ENCODE measurements at places on chromosomes 12 and 14.

DNA sequence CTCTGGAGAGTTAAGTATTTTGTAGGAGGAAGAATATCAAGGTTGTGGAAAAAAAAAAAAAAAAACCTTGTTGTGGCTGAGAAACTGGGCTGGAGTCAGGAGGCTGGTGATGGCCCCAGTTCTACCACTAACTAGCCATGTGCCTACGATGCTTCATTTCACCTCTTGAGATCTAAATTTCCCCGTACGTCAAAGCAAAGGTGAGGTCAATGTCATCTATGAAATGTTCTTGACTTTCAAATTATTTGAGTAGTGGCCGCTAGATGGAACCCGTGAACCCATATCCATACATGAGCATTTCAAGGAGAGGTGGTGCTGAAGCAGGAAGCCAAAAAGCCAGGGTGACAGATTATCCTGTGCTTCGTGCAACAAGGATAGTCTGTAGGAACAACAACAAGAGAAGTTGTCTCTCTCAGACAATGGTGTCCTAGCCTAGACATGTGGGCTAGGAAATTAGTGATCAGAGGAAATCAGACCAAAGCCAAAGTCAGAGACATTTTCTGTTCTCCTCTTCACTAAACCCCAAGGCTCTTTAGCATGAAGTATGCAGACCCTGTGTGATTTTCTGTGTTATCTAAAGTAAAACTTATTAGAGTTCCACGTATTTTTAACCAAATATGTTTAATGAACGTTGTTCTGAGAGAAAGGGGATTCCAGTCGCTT is 95.5 kb upstream of the ETV6 start:
- DNase-seq = no peak

GRCh38 chr12:3704512-3705353 is 48.2 kb downstream of the CRACR2A start:
- DNase-seq = no peak

DNA sequence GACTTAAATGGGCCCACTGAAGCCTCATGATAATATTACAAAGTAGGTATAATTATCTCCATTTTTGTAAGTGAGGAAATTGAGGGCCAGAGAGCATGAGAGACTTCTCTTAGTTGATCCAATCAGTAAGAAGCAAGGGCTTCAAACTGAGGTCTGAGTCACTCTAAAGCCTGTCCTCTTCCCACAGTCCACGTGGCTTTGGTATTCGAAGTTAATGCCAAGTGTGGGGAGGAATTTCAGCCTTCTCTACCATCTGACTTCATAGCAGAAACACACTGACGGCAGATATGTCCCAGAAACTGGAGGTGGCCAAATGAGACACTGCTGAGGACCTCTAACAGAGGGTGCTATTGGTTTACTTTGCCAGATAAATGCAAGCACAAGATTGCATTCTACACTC is 114.4 kb upstream of the OVCH1 start:
- DNase-seq = no peak

- no peak for DNase-seq
These were observed 24.3 kb downstream of the SYNDIG1L start for GRCh38 chr14:74401504-74402241.

DNA sequence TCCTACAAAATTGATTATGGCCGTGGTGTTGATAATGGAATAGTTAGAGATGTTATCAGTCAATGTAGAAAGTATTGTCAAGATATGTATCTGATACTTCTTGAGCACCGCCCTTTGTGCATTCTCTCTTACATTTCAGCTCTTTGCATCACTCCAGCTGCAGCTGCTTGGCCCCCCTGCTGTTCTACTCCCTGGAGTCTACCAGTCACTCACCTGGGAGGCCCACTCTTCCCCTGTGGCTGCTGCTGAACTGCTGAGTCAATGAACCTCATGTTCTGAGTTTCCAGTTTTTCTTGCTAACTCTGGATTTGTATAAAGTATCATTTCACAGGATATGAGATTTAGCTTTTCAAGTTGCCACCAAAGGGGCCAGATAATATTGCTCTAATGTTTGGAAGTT is 312.8 kb upstream of the SLC16A7 start:
- no peak for DNase-seq

- DNase-seq = no peak
These were observed 4.6 kb downstream of the BTG1 start for GRCh38 chr12:92140896-92141536.

- DNase-seq = no peak
These were observed 39.2 kb downstream of the ZFP36L1 start for GRCh38 chr14:68753690-68754089.

- DNase-seq = no peak
These were observed 15.4 kb upstream of the SMCO2 start for GRCh38 chr12:27431185-27431584.

DNA sequence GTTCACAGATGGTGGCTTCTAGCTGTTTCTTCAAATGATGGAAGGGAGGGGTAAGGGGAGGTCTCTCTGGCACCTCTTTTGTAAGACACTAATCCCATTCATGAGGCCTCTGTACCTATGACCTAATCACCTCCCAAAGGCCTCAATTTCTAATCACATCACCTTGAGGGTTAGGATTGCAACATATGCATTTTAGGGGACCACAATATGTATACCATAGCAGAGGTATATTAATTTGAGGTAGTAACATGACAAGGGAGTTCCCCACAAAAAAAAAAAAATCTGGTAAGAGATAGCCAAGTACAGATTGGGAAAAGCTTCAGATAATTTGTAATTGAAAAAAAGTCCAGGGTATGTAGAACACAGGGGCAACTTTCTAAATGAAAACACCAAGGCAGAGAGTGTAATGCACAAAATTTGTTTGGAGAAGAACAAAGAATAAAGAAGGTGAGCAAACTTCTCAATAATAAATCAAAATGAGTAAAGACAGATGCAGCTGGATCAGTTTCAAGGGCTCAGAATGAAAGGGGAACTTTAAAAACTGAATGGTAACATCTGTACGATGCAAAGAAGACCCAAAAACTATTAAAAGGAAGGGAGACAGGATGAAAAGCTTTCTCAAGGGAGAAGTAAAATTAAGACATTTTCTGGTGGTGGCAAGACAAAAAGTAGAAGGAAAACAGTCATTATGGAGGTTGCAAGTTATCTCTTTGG is 125.5 kb upstream of the DCN start:
- DNase-seq = no peak

DNA sequence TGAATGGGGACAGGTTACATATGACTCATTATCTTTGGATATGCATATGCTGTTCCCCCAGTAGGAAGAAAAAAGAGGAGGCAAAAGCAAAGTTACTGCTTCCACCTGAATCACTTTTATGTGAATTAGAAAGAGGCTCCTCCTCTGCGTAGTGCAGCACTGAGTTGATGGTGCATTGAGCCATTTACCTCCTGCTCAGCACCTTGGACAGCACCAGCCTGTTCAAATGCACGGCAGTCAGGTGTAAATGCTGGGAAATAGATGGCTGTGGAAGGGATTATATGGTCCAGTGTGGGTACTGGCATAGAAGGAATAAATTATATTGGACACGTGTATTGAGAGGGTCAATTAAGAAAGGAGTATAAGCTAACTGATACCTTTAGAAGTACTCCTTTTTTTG is 541.9 kb upstream of the SEL1L start:
- peak; percentile 44 for DNase-seq

DNA sequence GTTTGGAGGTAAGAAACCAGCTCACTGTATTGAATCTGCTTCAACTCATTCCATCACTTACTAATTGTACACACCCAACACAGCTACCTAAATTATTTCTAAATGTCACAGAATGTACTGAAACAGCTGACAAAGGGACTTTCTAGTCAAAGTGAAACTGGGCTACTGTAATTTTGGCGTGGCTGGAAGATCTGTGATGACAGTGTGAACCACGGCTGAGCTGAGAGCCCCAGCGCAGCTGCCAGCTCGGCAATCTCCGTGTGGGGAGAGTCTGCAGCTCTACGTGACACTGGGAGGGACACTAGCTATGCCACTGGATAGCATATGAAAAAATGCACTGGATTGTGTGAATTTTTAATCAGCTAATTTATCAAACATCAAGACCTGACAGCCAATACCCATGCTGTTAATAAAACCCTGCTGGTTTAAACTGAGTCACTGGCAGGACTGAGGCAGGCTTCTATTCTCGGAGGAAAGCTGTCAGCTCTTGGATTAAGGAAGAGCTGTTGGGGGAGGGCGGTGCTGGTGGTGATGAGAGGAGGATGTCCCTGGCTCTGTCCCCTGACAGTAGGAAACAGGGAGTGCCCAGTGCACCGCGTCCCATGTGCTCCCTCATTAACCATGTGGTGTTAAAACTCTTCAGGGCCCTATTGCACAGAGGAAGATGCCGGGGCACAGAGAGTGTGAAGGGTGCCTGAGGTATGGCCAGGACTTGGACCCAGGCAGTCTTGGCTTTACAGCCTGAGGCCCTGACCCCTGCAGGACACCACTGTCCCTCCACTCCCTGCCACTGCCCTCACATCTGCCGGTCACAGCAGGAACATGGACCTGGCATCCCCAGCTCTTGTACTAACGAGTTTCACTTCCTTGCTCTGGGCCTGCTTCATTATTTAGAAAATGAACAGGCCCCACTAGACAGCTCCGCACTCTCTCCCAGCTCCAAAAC is 13.3 kb downstream of the SLC15A4 start:
- DNase-seq = no peak

DNA sequence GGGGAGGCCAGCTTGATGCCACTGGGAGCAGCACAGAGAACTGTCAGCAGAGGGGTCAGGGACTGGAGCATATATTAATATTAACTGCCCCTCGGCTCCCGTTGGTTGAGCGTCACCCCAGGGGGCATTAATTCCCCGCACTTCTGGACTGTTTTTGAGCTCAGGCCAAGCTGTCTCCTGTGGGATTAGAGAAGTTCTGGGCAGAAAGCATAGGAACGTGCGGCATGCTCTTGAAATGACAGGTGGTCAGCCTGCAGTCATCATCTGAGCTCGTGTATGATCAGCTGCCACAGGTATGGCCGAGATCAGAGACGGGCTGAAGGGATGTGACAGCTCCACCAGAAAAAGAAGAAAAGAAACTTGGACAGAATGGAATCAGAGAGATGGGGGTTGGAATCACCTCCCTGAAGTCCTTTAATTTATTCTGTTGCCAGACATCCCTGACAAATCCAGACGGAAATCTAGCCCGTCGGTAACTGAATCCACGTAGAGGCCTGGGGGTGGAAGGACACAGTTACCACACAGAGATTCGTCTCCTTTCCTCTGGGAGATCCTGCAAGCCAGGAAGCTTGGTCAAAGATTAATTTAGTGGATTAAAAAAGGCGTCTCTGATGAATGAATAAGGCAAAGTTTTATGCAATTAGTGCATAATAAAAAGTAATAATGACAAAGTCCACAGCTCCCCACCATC is 23.6 kb downstream of the NR1H4 start:
- DNase-seq = no peak

- DNase-seq = no peak
These were observed 102.1 kb downstream of the KCNH5 start for GRCh38 chr14:62943202-62943601.

GRCh38 chr12:8449355-8449859 is 6.4 kb upstream of the CLEC6A start:
- DNase-seq = no peak

- no peak for DNase-seq
These were observed 50.2 kb upstream of the OTX2 start for GRCh38 chr14:56860441-56860840.

- no peak for DNase-seq
These were observed at the start of gene FKBP11 for GRCh38 chr12:48925304-48926011. TSS of gene FKBP11 (minus strand) at chr12:48925492. CDS start at chr12:48925428, 64 bp downstream.

DNA sequence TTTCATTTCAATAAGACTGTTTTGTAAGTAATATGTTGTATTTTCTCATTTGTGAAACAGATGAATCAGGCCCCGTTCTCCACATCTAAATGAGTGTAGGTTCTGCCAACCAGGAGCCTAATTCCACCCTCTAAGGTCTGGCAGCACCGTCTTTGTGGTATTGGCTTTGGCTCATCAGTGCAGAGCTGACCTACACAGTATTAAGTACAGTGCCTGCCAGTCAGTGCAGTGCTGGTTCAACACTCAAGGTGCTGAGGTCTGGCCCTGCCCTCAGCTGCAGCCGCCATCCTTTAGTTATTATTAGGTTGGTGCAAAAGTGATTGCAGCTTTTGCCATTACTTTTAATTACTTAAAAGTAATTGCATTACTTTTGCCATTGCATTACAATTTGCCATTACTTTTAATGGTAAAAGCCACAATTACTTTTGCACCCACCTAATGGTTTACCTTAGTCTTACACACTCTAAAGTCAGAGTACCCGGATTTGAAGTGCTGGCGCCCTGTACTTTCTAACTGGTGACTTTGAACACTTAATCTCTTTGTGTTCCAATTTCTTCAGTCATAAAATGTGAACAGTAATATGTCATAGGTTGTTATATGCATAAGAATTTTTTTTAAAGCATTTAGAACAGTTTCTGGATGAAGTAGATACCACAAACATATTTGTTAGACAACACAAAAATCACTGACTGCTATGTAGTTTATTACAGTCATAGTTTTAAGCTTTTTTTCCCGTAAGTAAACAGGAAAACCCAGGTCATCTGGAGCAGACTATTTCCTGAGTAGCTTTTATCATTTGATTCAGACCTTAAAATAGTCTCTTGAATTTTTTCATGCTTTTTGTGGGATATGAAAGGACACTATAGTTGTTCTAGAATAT is 99.5 kb downstream of the SYNE2 start:
- DNase-seq = no peak

- DNase-seq = peak; percentile 33
These were observed 1766.9 kb upstream of the SEL1L start for GRCh38 chr14:83300476-83301064.

DNA sequence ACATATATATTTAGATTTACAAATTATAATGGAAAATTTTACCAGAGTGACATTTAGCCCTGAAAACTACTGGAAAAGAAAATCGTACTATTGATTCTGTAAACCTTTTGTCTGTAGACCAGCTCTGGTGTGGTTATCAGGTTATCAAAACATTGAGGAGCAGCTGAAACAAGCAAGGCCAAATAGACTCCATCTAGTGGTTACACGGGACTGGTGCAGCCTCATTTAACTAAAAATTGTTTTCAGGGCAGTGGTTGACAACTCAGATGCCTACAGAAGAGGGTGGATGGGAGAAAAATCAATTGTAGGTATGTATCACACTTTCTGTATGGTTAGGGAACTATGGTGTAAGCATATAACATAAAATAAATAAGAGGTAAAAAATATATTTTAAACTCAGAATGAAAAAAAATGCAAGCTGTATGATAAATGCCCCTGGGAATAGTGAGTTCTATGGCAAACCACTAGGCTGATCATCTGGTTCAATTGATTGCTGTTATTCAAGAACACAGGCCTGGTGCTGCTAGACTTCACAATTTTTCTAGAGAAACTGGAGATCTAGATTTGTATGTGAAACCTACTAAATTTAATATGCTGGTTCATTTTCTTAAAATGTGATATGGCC is 51.2 kb downstream of the ACSS3 start:
- peak; percentile 18 for DNase-seq

DNA sequence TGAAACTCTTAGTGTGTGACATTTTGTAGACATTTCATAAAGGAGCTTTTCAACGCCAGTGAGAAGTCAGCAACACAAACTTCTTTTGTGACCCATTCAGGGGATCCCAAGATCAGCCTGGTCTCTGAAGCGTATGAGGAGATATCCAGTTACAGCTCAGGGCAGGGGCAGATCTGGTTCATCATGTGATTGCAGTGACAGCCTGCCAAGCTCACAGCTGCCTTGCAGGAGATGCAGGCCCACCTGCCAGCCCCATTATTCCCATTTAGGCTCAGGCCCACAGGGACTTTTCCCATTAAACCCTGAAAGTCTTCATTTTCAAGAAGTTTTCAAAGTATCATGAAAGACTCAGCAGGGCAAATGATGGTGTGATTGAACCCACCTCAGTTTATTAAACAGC is 38.3 kb downstream of the SRGAP1 start:
- DNase-seq = no peak
